Suprapubic skin (tissue), 4 donors: ENCODE measurements at places on chromosomes 2 and 18.
A peak's percentile ranks its signal among the peaks of the same experiment; 100 is the strongest.

- DNase-seq = no peak
Measured at GRCh38 chr2:119871725-119872124, 112.0 kb downstream of the PTPN4 start.

- peak; percentile 67 for DNase-seq
Measured at GRCh38 chr2:133489641-133490410, 78.4 kb downstream of the NCKAP5 start.

DNA sequence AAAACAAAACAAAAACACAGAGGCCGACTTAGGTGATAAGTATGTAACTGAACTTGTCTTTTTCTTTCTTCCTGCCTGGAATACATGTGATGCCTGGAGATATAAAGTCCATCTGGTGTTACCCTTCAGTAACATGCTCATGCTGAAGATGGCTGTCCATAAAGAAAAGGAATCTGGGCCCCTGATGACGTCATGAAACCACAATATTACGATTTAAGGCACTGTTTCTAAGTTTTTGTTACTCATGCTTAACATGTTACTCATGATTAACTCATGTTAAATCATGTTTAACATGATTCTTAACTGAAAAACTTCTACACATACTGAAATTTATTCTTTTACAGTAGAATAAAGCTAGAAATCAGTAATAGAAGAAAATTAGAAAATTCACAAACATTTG is 49.0 kb downstream of the STRADB start:
- DNase-seq = no peak

DNA sequence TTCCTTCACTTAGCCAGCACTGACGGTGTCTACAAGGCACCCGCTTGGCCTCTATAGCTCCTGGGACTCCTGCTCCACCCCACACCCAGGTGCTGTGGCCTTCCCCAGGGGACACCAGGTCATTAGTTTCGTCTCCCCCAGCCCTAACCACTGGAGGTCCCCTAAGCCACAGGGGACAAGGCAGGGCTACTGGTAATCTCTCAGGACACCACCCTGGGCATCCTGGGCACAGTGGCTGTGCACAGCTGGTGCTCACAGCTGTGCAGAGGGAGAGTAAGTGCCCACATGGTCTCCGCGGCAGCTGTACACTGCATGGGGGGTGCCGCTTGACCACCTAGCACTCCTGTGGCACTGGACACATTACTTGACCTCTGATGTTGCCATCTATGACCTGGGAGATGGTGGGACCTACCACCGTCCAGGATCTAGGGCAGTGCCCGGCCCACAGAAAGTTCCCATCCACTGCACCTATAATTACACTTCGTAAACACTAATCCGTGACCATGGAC is 134.0 kb downstream of the HDAC4 start:
- DNase-seq = peak; percentile 69

DNA sequence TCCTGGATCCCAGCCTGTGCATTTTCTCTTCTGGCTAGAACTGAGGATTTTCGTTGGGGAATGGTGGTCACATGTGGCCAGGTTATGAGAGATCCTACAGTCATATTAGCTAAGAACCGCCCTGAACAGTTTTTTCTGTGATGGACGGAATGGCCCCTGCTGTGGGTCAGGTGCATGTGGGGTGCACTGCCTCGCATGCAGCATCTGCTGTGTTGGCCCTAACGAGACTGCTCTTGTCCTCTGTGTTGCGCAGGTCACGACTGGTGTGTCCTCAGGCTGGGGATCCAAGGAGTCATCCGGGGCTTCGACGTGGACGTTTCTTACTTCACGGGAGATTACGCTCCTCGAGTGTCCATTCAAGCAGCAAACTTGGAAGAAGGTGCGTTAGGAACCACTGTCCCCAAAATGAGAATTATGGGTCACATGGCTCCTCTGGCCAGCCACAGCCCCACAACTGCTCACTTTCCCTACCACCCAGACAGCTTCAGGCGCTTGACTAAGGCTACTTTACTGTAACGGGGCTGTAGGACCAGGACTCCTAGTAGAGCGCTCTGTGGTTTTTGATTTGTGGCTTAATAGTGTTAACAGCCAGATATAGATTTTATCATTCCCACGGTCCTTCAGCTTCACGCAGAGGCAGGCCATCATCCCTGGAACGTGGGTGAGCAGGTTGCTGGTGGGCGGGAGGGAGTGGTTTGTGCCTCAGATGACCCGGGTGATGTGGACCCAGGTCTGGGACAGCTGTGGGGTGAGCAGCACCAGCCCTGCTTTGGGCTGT is 21.8 kb downstream of the ALLC start:
- DNase-seq = peak; percentile 53

- no peak for DNase-seq
Measured at GRCh38 chr18:57793302-57793986, 9.7 kb downstream of the ATP8B1 start.

- DNase-seq = no peak
Measured at GRCh38 chr18:47908592-47908991, 21.9 kb downstream of the SMAD2 start.

DNA sequence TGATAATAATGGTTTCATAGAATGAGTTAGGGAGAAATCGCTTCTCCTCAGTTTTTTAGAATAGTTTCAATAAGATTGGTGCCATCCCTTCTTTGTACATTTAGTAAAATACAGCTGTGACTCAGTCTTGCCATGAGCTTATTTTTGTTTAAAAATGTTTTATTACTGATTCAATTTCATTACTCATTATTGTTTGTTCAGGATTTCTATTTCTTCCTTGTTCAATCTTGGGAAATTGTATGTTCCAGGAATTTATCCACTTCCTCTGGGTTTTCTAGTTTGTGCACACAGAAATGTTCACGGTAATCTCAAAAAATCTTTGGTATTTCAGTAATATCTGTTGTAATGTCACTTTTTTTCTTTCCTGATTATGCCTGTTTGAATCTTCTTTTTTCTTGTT is 371.5 kb upstream of the SETBP1 start:
- DNase-seq = no peak

DNA sequence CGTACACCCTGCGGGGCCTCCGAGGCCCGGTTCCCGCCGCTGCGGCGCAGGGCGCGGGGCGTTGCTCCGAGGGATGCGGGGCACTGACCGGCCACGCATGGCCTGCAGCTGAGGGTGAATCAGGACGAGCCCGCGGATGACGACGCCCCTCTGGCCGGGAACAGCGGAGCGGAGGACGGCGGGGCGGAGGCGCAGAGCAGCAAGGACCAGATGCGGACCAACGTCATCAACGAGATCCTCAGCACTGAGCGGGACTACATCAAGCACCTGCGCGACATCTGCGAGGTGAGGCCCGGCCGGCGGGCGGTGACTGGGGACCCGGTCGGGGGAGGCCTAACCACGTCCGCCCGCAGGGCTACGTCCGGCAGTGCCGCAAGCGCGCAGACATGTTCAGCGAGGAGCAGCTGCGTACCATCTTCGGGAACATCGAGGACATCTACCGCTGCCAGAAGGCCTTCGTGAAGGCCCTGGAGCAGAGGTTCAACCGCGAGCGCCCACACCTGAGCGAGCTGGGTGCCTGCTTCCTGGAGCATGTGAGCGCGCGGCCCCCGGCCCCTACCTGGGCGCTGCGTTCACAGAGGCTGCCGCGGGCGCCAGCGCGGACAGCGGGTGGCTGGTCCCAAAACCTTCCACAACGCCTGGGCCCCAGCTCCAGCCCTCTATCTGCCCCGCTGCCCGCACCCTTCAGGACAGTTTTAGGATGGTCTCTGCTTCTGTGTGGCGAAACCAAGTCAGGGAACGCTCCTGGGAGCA is 53.2 kb downstream of the FAM168B start:
- DNase-seq = peak; percentile 58

DNA sequence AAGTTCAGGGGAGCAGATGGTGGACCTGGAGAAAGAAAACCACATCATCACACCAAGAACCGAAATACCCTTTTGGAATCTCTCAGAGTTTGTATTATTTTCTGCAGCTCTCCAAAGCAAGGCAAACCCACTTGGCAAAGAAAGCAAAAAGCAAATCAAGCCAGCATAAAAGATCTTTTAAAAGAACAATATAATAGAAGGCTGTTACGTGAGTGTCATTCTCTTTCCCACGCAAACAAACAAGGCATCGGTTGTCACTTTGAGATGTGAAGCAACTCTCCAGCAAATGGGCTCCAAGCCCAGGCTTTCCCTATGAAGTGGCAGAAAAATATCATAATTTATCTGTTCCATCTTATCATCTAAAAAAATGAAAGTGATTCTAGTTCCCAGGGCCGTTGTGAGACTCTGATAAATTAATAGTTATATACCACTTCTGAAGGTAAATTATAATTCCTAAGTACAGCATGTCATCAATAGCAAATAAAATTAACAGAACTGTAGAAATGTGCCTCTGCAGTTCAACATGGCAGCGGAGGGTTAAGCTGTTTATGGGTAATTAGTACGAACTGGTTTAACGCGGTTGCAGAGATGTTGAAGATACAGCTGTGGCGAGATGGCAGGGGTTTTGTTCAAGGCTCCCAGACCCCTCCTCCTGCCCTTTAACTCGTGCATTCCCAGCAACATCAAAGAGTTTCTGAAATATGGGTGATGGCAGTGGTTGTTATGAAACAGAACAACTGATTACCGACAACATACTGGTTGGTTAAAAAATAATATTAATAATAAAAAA is 89.2 kb downstream of the EPHA4 start:
- no peak for DNase-seq

DNA sequence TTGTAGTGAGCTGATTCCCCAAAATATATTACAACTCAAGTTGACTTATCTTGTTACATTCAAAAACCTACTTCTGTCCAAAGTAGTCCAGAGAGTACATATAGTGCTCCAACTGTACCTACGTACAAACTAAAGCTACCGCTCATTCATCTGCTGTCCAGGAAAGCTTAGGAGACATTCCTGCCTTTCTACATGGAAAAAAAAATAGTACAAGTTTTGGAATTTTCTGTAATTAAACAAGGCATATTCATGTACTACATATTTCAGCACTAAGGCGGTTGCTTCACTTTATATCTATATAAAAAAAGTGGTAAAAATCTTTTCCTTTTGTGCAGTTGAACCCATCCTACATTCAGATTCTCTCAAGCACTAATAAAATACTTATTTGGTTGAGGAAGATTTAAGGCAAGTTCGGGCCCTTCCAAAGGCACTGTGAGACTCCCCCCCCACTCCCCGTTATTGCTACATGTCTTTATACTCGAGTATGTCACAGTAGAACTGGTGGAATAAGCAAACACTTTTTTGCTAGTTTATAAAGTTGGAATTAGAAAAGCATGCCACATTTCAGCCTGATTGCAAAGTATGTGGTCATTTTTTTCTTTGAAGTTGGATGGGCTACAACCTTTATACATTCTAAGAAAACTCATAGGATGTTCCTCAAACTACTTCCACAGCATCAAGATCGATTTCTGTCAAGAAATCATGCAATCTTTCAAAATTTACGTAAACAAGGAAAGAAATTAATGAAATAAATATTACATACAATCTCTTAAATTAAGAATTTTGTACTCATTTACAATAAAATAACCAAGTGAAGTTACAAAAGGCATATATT is 3.7 kb downstream of the ZFP36L2 start:
- no peak for DNase-seq

DNA sequence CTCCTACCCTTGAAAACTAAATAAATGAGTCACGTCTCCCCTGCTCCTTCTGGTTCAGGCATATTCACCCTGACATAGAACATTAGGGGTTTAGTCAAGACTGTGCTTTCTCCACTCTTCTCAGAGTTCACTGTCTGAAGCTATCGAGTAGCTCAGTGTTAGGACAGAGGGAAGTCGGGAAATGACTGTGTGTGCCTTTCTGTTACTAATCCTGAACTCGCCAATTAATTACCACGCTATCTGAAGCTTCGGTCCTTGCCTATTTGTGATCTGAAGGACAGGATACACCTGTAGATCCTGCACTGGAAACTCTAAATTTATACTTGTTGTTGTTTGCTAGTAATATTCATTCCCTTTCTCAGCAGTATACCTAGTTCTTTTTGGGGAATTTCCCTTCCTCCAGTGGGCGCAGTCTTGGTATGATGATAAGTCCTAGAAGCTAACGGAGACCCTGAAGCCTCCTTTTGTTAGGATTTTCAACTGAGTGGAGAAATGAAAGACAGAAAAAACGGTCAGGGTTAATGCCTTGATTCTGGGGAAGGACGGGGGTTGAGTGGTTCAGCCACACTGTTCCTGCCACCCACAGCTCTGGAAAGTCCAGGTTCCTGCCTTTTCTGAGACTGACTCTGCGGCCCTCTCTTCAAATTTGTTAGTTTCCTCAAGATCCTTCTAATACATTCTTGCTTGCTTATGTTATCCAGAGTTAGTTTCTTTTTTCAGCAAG is 218.0 kb downstream of the DLGAP1 start:
- DNase-seq = no peak

- no peak for DNase-seq
Measured at GRCh38 chr2:146244131-146244530, 1600.7 kb upstream of the ACVR2A start.

- DNase-seq = no peak
Measured at GRCh38 chr2:168793596-168793995, 8.8 kb upstream of the NOSTRIN start.

- DNase-seq = no peak
Measured at GRCh38 chr2:145740302-145740701, 1220.4 kb upstream of the ZEB2 start.

- DNase-seq = no peak
Measured at GRCh38 chr2:88955607-88956006, 264.1 kb downstream of the RPIA start.

- DNase-seq = no peak
Measured at GRCh38 chr18:8375249-8375648, 234.0 kb upstream of the RAB12 start.

DNA sequence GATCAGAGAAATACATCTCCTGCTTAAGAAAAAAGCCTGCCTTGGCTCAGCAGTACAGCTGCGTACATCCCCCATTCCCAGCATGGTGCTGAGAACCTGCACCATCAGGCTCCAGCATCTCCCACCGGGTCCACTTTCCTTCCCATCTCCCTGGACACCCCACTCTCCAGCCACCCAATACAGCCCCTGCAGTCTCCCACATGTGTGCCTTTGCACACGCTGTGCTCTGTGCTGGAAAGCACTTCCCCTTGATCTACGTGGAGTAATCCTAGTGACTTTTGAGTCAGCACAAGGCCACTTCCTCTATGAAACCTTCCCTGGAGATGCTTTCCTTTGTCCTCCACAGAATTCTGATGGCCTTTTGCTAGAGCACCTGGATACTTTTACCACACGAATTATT is 17.0 kb downstream of the STAT1 start:
- DNase-seq = no peak

- no peak for DNase-seq
Measured at GRCh38 chr18:61888622-61889021, 4.2 kb downstream of the RNF152 start.

GRCh38 chr2:239507576-239508258 is 106.9 kb upstream of the HDAC4 start:
- DNase-seq = no peak
